ENCODE measurements at places on chromosomes 5 and 9.

DNA sequence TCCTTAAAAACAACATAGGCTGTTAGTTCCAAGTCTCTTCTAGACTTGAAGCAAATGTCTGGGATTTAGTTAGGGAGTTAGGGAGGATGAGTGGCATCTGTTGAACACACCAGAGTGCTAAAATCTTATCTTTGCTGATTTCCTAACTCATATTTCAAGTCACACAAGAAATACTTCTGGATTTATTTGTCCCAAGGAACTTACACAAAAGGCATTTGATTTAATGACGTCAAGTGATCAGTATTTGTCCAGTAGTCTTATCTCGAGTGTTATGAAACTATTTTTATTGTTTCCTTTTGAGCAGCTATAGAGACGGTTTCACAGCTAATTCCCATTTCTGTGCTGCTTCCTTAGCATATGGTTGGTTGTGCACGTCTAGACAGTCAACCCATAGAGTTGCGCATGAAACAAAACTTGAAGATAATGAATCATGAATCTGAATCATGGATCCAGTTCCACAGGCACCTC, 140.5 kb upstream of the TUT7 start:
- DNase-seq = peak; percentile 68

GRCh38 chr5:34552686-34553085, 103.4 kb upstream of the RAI14 start:
- DNase-seq = no peak

- DNase-seq = peak; percentile 46
These were observed 8.3 kb upstream of the ADRA1B start for GRCh38 chr5:159907689-159908590.

GRCh38 chr5:179820483-179821297, at the start of gene SQSTM1:
Gene SQSTM1, plus strand, starts transcription at chr5:179820905. Its CDS starts 32 bp downstream, at chr5:179820937.
- DNase-seq = peak; percentile 83

DNA sequence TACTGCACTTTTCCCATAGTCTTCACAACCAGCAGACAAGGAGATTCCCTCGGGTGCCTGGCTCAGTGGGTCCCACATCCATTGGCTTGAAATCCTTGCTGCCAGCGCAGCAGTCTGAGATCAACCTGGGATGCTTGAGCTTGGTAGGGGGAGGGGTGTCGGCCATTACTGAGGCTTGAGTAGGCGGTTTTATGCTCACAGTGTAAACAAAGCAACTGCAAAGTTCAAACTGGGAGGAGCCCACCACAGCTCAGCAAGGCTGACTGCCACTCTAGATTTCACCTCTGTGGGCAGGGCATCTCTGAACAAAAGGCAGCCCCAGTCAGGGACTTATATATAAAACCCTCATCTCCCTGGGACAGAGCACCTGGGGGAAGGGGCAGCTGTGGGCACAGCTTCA, 512.3 kb upstream of the MPDZ start:
- no peak for DNase-seq

DNA sequence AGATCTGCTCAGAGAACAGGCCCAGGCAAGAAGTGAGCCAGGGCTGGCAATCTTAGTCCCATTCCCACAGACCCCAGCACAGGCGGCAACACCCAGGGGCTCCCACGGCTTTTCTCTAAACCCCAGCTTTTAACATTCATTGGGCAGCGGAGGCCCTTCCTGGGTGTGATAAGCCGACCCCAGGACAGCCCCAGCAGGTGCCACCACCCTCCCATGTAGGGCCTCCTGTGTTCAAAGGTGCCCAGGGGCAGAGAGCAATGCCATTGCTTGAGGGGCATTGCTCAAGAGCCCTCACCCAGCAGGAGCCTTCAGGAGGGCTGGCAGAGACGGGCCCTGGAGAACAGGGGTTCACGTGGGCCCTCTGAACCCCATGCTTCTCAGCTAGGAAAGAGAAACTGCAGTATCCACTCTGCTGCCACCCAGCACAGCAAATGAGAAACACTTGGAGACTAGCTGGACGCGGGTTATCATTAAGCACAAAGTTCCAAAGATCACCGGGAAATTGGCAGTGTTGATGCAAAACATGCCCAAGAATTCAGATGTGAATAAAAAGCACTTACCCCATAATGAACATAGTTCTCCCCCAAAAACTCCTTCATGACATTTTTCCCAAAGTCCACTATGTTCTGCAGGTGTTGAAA, 13.9 kb downstream of the IPPK start:
- DNase-seq = no peak

DNA sequence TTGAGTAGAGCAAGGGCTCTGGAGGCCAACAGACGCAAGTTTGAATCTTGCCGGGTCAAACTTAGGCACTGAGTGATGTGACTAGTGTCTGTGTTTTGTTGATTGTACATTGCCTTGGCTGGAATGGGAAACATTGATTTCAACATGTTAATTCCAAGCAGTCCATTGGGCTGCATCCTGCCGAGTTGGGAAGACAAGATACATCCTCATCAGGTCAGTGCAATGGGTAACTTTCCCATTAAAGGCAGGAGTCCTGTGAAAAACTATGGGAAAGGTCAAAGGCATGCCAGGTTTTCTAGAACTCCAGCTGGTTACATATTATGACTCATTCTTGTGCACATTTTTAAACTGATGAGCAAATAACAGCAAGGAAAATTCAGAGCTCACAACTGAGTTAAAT, 126.5 kb upstream of the ABCA1 start:
- DNase-seq = peak; percentile 87

- peak; percentile 91 for DNase-seq
These were observed 98.6 kb upstream of the TLE1 start for GRCh38 chr9:81787747-81788632.

GRCh38 chr9:96125624-96126023, 176.4 kb downstream of the HSD17B3 start:
- no peak for DNase-seq

DNA sequence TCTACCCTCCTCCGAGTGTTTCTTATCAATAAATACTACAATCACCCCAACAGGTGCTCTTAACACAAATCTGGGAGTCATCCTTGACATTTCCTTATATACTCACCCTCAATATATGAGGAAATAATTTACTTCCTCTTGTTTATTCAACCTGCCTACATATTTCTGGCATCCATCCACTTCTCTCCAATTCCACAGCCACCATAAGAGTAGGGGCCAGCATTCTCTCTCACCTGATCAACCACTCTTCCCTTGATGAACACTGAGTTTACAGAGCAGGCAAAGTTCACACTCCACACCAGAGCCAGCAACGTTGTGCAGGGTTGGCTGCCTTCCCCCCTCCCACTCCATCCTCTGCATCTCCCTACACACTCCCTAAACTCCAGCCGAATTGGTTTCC, 904.3 kb upstream of the DMAC1 start:
- DNase-seq = no peak

GRCh38 chr5:10913841-10914240, 152.8 kb upstream of the DAP start:
- peak; percentile 82 for DNase-seq

DNA sequence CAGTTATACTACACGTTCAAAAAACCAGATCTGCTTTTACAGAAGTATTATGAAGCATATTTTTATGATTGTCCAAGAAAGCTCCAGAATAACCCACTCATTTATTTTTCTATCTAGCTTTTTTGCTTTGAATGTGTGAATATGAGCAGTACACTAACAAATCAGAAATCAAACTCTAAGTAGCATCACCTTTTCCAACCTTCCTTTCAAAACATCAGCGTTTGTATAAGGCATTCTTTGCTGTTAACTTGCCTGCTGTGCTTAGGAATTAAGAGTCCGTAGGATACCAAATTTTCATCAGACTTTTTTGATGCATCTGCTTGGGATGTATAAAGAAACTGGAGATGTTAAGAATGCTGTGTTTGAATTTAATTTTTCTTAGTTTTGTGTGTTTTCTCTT, 3.8 kb downstream of the TLE4 start:
- DNase-seq = no peak

DNA sequence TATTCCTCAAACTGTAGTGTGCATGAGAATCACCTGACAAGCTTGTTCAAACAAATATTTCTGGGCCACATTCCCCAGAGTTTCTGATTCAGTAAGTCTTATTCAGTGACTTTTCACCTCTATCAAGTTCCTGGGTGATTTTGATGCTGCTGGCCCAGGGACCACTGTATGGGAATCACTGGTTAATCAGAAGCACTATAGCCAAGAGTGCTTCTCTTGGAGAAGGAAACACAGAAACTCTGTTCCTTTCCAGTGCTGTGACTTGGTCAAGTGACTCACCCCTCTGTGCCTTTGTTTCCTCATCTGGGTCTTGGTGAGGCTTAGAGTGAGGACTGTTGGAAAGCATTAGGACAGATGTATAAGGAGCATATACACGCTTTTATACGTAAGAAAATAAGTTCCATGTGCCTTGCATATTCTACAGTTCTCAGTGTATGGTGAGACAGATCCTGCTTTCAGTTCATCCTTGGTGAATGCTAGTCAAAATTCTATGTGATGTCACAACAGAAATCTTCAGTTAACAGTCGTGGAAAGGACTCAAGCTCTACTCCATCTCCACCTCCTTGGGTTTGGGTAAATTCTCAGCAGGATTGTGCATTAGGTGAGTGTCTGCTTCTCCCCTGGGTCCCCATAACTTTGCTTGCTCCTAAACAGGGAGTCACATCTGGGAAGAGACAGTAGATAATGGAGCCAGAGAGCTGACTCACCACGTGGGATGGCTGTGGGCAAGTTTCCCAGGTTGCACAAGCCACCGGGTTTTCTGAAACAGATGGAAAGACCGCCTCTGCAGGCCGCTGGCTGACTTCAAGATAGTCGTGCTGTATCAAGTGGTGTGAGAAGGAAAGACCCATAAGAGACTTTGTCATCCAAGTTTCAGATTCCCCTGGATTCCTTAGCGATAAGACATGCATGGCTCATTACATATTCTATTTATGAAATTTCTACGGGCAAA, 117.0 kb downstream of the NXNL2 start:
- peak; percentile 99 for DNase-seq

Data from fibroblast of lung (primary cell).